Epithelial cell of proximal tubule (primary cell): ENCODE measurements at places on chromosomes 3 and 15. TPM values are rescaled to one million over a fixed set of nuclear protein-coding genes. Genes with fewer than 3 reads are reported as not detected.

Gene XYLB
- 2.5 and 7.8 TPM in 2 replicates for total RNA-seq

Gene ALPK3
- total RNA-seq, result 24.7 and 30.8 TPM in 2 replicates

Gene BBX
- 27.9 and 35.7 TPM in 2 replicates for total RNA-seq

Gene AADAC
- 0.29 TPM in 1 of 2 replicates, not detected in the other for total RNA-seq

Gene SLC27A2
- total RNA-seq, result 6.0 and 6.2 TPM in 2 replicates

Gene IP6K2
- total RNA-seq, result 75.1 and 87.9 TPM in 2 replicates

Gene SNTN
- total RNA-seq, result not detected in 2 replicates

Gene IQCF5
- total RNA-seq, result not detected in 2 replicates

Gene ELL3
- total RNA-seq, result 5.1 and 7.6 TPM in 2 replicates

Gene TF
- total RNA-seq, result under 0.01 TPM in 1 of 2 replicates, not detected in the other

DNA sequence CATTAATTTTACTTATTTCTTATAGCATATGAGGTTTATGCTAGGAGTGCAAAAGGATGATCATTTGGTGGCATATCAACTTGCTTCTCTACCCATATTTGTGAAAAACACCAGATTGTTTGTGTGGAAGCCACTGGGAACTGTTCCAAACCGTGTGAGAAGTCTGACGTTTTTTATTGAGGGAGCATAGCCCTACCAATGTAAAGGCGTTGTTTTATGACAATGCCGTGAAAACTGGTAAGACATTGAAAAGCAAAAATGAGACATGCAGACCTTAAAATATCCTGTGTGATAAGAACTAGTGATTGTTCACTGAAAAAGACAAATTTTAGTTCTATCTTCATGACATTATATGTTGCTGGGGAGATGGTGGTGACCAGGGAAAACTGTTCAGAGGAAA, 87.8 kb downstream of the CHL1 start:
- DNase-seq, result no peak

- peak; percentile 84 for DNase-seq
Observed at GRCh38 chr15:85589851-85590250, 204.9 kb downstream of the KLHL25 start.

DNA sequence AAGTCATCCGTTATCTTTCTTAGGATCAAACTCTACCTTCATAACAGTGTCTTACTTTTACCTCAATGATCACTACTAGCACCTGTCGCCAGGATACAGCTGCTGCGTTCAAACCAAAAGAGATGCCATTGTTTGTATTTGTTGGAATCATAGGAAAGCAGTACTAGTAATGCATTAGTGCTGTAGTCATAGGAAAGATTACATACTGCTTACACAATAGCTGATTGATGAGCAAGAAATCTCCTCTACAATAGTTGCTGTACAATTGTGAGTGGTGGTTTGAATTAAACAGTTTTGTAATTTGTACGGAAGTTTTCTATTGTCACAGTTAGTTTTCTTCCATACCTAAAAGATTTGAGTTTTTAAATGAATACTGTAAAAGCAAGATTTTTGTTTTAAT, 21.4 kb downstream of the ACAP2 start:
- DNase-seq, result no peak

DNA sequence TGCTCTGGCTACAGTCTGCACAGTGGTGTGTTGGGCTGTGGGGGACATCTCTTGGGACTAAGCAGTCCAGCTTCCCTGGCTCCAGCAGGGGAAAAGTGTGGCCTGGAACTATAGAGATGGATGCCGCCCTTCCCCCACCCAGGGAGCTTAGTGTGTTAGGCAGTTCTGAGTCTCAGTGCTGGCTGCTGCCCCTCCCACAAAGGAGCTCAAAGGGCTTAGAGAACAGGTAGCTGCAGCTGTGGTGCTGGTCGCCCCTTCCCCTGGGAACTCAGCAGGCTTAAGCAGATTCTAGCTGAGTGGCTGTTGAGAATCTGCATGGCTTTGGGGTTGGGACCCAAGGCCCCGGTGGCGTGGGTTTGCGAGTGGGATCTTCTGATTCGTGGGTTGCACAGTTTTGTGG, 190.8 kb downstream of the PDCD6IP start:
- no peak for DNase-seq

DNA sequence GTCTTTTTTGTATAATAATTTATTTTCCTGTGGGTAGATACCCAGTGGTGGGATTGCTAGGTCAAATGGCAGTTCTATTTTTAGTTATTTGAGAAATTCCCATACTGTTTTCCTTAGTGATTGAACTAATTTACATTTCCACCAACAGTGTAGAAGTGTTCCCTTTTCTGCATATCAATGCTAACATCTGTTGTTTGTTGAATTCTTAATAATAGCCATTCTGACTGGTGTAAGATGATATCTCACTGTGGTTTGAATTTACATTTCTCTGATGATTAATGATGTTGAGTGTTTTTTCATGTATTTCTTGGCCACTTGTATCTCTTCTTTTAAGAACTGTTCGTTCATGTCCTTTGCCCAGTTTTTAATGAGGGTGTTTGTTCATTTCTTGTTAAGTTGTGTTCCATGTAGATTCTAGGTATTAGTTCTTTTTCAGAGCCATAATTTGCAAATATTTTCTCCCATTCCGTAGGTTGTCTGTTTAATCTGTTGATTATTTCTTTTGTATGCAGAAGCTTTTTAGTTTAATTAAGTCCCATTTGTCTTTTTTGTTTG, 713.3 kb upstream of the EPHA6 start:
- DNase-seq, result no peak

- DNase-seq, result no peak
Observed at GRCh38 chr3:69999140-70000027, at the start of gene SAMMSON. TSS of gene SAMMSON (plus strand) at chr3:69999733.

- no peak for DNase-seq
Observed at GRCh38 chr15:95850837-95851236, 479.7 kb upstream of the NR2F2 start.

GRCh38 chr15:94791510-94791909, 560.1 kb downstream of the MCTP2 start:
- no peak for DNase-seq

DNA sequence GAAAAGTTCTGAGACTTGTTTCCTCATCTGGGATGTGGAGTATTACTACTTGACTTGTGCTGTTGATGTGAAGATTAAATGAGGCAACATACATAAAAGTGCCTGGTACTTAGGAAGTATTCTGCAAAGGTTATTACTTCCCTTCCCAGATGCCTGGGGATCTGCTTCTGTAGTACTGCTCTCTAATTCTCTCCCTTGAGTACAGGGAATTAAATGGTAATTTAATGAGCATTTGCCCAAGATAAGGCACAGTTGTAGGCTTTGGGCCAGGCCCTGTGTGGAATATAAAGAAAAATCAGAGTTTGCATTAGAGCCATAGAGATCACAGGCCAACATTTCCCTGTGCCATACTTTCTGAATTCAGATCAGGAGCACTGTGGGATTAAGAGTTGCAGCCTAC, 84.4 kb downstream of the LARS2 start:
- DNase-seq, result no peak

GRCh38 chr3:110485389-110485788, 586.2 kb upstream of the NECTIN3 start:
- DNase-seq, result no peak

GRCh38 chr15:87671289-87671688, 585.2 kb downstream of the NTRK3 start:
- no peak for DNase-seq

GRCh38 chr3:187646906-187647660, 23.1 kb downstream of the SST start:
- DNase-seq, result no peak

GRCh38 chr15:58873267-58873666, 60.2 kb downstream of the SLTM start:
- no peak for DNase-seq

- no peak for DNase-seq
Observed at GRCh38 chr3:132006605-132007204, 28.1 kb downstream of the CPNE4 start.

DNA sequence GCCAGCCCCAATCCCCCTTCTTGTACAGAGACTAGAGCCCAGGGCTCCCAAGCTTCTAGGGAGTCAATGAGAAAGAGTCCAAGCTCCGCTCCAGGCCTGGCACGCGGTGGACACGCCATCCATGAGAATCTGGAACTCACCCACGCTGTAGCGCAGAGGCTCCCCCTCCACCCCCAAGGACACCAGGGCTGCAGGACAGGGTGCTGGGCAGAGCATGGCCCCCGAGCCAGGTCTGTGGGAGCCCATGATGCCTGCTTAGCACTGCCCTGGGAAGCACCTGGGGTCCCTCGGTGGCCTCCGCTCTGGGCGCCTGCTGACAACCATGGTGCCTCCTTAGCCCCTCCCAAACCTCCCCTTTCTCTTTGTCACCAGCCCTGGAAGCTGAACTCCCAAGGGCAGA, 28.5 kb downstream of the ACSBG1 start:
- no peak for DNase-seq

GRCh38 chr3:159032311-159032710, 230.5 kb downstream of the MFSD1 start:
- DNase-seq, result no peak

GRCh38 chr15:64731012-64731804, 44.2 kb downstream of the RBPMS2 start:
- no peak for DNase-seq

DNA sequence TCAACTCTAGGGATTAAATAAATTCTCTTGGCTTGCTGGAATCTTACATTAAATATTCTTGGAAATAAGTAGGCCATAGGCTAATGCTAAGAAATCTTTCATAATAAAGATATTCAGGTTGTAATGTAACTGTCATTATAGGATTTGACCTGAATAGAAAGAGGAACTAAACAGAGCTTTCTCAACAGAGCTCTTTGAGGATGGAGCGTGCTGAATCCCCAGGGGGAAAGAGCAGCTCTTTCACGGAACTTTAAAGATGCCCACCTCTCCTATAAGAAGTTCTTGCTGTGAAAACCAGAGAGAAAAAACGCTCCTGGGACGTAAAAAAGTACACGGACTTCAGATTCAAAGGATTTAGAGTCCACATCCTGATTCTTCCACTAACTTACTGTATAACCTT, 77.9 kb downstream of the NTRK3 start:
- DNase-seq, result no peak

GRCh38 chr15:49621887-49622286, 1.0 kb downstream of the DTWD1 start:
- DNase-seq, result no peak

DNA sequence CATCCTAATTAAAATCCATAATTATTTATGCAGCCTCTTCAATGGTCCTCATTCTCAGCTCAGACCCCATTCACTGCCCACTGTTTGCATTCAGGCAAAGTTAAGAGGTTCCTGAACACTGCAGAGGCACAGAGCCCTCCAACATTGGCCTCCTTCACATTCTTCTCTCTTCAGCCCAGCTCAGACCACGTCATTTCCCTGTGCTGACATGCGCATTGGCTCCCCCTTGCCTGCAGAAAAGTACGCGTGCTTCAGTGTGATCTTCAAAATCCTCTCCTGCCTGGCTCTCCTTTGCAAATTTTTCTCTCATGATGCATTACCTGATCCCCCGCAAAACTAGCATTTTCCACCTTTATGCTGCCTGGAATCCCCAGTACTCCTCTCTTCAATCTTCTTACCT, 552.3 kb downstream of the NTRK3 start:
- no peak for DNase-seq
